NCI-H1417 treated with DMSO at 0.1 percent for 48 hours (cell line): ENCODE measurements at places on chromosomes 6 and 20.

- DNase-seq: no peak
These were observed 142.9 kb upstream of the OLIG3 start for GRCh38 chr6:137637121-137637520.

- DNase-seq: no peak
These were observed 2.5 kb downstream of the NPBWR2 start for GRCh38 chr20:64104667-64105451.

DNA sequence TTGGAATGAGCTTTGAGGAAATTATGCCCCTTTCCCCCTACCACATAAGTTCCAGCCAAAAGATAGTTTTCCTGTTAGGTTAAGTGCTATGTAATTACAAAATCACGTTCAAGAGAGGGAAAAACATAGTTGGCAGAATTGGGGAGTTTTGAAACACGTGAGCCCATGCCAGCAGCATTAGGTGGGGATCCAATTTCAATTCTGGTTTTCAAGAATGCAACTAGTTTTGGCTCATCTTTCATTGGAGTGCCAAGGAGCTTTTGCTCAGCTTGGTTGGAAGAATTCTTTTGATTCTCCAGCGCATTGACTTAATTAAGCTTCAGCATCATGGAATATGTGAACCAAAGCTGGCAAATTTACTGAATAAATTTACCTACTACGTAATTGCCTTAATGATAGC is 95.9 kb downstream of the SAMD5 start:
- no peak for DNase-seq

DNA sequence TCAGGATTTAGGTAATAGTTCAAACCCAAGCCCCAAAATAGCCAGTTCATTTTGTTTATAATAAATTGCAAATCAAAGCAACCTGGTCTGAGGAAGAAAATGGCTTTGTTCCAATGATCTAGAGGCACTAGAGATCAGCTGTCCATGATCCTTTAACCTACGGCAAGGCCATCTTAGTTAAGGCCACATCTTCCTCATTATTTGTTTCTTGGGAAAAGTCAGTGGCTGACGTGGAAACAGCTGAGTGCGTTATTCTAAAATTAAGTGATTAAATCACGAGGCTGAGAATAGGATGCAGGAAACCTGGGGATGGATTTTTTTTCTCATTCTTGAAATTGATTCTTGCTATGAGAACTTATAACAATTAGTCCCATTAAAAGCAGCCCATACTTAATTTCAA is 10.1 kb upstream of the TENT5A start:
- DNase-seq: no peak

GRCh38 chr6:14187406-14187805 is 69.8 kb downstream of the CD83 start:
- DNase-seq: no peak

GRCh38 chr20:47361057-47361915 is 4.8 kb upstream of the ZMYND8 start:
- no peak for DNase-seq

- DNase-seq: no peak
These were observed 80.8 kb downstream of the RCAN2 start for GRCh38 chr6:46410334-46410953.

DNA sequence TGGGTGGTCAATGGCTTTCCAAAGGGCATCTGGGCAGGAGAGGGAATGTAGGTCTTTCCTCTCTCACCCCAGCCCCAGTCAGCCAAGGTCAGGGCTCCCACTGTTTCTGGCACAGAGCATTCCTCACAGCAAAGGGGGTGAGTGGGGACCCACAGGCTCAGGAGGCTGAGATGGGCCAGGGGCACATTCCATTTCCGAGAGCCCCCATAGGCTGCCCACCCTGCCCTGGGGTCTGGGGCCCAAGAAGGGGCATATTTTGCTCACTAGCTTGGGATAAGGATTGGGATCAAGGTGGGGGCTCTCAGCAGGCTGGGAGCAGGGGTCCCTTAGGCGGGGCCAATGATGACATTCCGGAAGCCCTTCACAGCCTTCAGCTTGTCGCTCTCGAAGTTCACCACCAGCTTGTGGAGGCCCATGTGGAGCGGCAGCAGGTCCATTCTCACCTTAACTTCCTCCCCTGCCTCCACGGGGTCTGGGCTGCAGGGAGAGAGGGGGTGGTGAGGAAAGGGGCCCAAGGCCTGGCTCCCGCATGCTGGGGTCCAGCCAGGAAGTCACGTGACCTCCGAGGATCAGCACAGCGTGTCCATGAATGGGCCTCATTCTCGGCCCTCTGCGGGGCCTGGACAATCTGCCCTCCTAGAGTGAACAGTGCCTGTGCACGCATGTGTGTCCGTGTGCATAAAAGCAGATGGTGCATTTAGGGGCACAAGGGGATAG is 35.0 kb downstream of the TGM2 start:
- DNase-seq: no peak

DNA sequence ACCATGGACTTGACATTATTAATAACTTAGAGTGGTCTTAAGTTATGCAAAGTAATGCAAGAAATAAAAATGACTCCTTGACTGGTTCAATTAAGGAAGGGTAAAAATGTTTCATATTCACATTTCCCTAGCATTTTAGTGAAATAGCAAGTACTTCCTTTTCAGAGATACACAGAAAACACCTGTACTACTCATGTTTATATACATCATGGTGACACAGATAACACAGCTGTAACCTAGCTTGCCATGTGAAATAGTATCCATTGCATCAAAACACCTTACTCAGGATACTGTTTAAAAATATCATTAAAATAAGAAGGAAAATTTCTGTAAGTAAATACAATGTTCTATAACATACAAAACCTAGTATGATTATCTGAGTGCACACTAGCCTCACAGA is 102.4 kb downstream of the AHI1 start:
- no peak for DNase-seq

- no peak for DNase-seq
These were observed 130.7 kb downstream of the ALDH8A1 start for GRCh38 chr6:134819236-134819635.

DNA sequence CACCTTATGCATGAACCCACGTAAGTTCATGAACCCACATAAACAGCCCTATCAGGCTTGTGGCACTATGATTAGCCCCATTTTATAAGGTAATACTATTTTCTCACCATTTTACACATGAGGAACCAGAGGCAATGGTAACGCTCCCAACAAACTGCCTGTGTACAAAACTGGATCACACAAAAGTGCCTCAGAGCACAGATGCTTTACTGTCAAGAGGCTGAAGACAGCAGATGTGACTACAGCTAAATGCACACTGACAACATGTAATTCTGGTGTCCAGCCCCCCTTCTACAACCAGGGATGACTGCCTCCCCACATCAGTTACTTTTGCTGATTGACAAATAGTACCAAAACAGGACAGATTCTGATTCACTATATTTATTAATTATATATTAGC is 69.6 kb downstream of the GMDS start:
- no peak for DNase-seq

DNA sequence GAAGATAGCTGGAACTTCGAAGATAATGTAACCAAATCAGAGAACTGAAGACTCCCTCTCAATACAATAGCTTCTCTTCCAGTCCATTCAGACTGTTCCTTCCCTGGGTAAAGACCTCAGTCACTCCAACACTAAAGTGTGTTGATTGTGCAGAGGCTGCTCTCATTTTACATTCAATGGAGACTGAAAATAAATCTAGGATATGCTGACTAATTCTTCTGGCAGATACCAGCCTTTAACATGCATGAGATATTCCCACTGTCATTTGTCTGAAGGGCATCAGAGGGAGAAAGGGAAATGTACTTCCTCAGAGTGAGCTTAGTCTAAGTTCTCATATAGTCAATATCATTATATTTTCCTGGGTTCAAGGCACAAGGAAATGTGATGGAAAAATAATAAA is 166.4 kb upstream of the IRAK1BP1 start:
- no peak for DNase-seq

DNA sequence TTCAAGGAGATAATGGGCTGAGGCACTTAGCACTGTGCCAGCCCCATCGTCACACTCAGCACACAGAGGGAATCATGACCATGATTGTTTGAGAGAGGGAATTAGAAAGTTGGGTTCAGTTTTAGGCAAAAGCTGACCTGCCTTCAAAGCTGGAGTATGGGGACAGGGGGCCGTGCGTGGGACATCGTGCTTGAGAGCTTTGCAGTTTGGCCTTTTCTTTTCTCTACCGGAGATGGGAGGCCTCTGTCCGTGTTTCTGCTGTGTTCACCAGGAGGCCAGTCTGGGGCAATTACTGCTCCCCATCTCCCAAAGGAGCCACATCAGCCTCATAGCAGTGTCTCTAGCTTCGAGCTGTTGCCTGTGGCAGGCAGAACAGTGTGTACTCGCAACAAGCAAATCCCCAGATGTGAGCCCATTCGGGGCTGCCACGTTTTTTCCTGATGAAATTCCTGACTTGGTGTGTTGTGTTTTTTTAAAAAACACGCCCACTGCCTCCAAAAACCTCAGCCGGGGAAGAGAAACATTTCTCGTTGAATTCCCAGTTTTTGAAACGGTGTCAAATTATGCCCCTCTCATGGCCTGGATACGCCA is 20.2 kb downstream of the EYA2 start:
- no peak for DNase-seq

- DNase-seq: no peak
These were observed 150.8 kb downstream of the SASH1 start for GRCh38 chr6:148493424-148493823.

DNA sequence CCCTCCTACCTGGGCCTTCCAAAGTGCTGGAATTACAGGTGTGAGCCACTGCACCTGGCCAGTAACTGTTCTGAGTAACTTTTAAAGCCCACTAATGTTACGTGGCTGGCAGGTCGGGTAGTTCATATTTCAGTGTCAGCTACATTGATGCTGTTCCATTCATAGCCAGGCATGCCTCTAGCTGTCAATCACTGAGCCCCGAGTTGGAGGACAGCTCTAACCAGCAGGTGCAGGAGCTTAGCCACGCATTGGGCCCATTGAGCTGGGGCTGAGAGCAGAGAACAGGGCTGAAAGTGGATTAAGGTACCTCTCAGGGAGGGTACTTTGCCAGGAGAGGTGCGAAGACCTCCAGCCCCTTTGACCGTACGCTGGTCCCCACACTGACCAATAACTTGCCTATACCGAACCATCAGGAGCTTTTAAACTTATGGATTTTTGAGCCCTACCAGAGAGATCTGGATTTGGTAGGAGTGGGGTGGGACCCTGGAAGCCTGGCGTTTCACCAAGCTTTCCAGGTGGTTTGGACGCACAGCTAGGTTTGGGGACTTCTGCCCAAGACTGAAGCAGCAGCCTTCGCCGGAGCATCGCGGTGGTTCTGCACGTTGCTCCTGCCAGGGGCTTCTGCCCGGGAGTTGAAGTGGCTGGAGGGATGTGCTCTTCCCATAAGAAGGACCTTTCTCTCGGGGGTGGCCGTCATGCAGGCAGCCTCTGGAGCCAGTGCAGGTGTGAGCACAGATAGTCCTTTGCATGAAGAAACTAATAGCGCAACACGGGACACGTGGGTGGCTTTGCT is 82.6 kb downstream of the SERAC1 start:
- no peak for DNase-seq

DNA sequence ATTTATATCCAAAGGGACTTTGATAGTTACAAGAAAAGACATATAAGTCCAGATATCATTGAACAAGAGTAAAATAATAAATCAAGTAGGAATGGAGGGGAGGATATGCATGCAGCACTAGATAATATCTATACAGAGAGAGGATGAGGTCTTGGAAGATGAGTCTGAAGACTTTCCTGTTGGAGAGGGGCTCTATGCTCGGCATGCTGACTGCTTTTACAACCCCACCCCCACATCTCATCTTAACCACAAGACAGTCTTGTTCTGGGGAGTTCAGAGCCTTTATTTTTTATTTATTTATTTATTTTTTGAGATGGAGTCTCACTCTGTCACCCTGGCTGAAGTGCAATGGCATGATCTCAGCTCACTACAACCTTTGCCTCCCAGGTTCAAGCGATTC is 48.4 kb upstream of the IER3 start:
- DNase-seq: no peak

- no peak for DNase-seq
These were observed 89.9 kb upstream of the SYNDIG1 start for GRCh38 chr20:24379484-24379927.

DNA sequence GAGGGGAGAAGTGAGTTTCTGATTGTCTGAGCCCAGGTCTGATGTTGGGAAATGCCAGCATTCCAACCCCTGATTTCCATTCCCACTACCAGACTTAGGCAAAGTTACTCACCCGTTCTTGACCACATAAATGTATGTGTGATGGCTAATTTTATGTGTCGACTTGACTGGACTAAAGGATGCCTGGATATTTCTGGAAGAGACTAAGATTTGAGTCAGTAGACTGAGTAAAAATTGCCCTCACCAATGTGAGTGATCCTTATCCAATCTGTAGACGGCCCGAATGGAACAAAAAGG is 95.8 kb upstream of the TAB2 start:
- DNase-seq: no peak

GRCh38 chr20:43194137-43194536 is 4.4 kb upstream of the PTPRT start:
- DNase-seq: no peak

DNA sequence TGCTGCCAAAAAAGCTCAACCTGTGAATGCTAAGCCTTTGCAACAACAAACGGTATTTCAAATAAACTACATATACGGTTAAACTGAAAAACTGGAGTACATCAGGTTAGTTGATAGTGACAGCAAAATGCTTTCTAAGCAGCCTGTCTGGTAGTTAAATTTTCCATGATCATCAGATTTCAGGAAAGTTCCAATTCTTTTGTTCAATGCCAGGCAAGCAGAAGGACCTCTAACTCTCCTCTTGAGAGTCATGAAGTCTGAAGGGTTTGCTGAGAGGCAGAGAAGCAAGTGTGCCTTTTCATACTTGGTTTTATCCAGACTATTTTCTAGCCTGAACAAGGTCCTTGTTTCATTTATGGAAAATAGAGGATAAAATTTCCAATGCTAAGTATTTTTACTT is 4.5 kb downstream of the FLRT3 start:
- DNase-seq: no peak

DNA sequence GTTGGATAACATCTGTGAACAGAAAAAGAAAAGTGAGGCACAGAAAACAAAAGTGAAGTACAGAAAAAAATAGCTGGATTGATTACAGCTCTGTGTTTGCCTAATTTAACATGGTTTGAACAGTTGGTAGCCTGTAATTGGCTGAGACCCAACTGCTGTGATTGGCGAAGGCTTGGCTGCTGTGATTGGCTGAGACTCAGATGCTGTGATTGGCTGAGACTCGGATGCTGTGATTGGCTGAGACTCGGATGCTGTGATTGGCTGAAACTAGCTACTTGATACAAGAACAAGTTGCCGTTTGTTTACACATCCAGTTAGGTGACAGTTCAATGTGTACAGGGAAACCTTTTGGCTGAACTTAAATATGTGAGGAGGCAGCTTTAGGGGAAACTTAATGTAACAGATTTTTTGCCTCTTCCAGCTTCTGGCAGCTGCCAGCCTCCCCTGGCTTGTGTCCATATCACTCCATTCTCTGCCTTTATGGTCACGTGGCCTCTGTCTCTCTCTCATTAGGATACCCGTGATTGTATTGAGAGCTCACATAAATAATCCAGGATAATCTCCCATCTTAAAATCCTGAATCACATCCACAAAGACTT is 223.4 kb upstream of the FOXA2 start:
- no peak for DNase-seq

GRCh38 chr6:79941489-79942151 is 5.7 kb downstream of the ELOVL4 start:
- DNase-seq: no peak

GRCh38 chr6:118965371-118965770 is 30.4 kb upstream of the MCM9 start:
- no peak for DNase-seq
